ENCODE measurements at places on chromosomes 4 and X.
A peak's percentile ranks its signal among the peaks of the same experiment; 100 is the strongest.

- no peak for DNase-seq
Measured at GRCh38 chr4:81611221-81611620, 139.5 kb upstream of the RASGEF1B start.

- no peak for DNase-seq
Measured at GRCh38 chr4:81963763-81964020, 410.1 kb downstream of the HNRNPD start.

GRCh38 chr4:17526695-17527477 is 11.9 kb downstream of the CLRN2 start:
- no peak for DNase-seq

- DNase-seq = no peak
Measured at GRCh38 chr4:88744609-88745008, 47.0 kb upstream of the NAP1L5 start.

DNA sequence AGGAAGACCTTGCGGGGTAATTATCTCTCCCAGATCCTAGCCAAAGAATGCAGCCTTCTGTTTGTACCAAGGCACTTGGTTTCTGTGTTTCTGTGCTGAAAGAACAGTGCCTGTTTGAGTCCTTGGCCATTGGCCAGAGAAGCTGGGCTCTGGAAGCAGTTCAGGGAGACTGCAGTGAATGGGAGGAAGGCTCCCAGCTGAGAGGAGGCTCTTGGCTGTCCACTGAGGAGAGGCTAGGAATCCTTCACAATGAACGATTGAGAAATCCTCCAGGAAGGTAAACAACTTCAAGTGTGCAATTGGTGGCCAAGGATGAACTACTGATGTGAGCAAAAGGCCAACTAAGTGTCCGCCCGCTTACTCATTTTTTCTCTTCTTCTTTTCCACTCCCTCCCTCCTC is 61.3 kb downstream of the HS3ST1 start:
- DNase-seq = no peak

GRCh38 chr4:114116861-114117260 is 137.4 kb upstream of the ARSJ start:
- no peak for DNase-seq

DNA sequence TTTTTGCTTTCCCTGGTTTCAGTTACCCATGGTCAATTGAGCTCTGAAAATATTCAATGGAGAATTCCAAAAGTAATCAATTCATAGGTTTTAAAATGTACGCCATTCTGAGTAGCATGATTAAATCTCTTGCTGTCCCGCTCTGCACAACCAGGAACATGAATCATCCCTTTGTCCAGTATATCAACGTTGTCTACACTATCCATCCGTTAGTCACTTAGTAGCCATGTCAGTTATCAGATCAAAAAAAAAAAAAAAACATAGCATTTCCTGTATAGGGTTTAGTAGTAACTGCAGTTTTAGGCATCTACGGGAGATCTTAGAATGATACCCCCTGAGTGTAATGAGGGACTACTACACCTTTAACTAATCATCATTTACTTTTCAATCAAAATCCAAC is 15.1 kb downstream of the LAMP2 start:
- no peak for DNase-seq

- DNase-seq = no peak
Measured at GRCh38 chrX:17464194-17464593, 89.2 kb downstream of the NHS start.

GRCh38 chr4:138052806-138053632 is 189.1 kb downstream of the SLC7A11 start:
- no peak for DNase-seq

DNA sequence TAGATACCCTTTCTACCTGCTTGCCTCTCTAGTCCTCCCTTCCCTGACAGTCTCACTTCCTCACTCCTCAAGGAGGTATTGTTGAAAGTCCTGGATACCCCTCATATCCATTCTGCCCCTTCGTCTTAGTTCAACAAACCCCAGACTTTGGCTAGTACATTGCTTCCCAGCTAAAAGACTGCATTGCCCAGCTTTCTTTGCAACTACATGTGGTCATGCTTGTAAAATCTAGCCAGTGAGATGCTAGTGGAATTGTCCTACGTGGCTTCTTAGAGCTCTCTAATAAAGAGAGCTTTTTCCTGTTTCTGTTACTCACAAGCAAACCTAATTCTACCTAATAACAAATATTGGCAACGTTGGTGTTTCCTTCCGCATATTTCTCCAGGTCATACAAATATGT is 237.9 kb upstream of the PSAPL1 start:
- no peak for DNase-seq

- DNase-seq = no peak
Measured at GRCh38 chrX:118239178-118239870, 106.6 kb upstream of the WDR44 start.

DNA sequence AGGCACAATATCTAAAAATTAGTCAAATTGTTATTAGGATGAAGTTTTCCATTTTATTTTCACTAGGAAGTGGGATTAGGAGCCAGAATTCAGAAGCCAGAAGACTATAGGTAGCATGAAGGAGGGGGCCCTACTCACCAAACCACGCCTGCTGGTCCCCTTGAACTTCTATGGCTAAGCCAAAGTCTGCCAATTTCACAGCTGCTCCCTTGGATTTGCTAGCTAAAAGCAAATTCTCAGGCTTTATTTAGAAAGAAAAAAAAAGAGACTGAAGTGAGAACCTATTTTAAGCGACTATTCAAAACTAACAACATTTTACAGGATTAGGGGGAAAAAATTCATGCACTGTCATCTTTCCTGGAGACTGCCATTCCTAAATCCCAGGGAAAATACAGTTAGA is 224.3 kb downstream of the CAMK2D start:
- DNase-seq = no peak

DNA sequence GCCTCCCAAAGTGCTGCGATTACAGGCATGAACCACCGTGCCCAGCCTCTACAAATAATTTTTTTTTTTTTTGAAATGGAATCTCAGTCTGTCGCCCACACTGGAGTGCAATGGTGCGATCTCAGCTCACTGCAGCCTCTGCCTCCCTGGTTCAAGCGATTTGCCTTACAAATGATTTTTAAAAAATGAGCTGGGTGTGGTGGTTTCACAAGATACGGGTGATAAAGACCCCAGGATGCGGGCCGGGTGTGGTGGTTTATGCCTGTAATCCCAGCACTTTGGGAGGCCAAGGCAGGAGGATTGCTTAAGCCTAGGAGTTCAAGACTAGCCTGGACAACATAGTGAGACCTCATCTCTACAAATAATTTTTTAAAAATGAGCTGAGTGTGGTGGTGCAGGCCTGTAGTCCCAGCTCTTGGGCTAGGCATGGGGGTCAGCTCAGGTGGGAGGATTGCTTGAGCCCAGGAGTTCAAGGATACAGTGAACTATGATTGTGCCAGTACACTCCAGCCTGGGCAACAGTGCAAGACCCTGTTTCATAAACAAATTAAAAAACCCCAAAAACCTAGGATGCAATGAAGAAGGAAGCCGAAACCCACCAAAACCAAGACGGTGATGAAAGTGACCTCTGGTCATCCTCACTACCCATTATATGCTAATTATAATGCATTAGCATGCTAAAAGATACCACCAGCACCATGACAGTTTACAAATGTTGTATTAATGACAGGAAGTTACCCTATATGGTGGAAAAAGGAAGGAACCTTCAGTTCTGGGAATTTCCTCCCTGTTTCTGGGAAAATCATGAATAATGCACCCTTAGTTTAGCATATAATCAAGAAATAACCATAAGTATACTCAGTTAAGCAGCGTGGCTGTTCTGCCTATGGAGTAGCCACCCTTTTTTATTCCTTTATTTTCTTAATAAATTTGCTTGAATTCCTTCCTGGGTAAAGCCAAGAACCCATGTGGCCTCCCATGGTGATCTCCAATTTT is 27.7 kb downstream of the PDGFRA start:
- no peak for DNase-seq

DNA sequence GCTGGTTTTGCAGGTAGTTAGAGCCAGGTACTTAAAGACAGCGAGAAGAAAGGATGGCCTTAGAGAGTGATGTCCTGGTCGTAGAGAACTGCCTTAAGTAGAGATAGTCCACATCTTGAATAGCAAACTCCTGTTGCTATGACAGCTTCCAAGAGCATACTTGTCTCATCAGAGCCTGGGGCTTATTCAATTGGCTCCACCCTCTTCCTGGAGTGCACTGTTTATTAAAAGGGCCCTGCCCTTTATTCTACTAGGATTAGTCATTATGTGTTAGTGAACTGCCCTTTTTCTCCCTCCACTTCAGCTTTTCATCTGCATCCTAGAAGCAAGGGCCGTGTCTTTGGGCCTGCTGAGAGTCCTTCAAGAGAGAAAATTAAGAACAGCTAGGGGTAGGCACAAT is 94.5 kb upstream of the EOLA2 start:
- no peak for DNase-seq

- no peak for DNase-seq
Measured at GRCh38 chr4:106687026-106687425, 318.4 kb upstream of the GIMD1 start.

- DNase-seq = peak; percentile 0
Measured at GRCh38 chrX:68090266-68090665, 343.0 kb downstream of the OPHN1 start.

DNA sequence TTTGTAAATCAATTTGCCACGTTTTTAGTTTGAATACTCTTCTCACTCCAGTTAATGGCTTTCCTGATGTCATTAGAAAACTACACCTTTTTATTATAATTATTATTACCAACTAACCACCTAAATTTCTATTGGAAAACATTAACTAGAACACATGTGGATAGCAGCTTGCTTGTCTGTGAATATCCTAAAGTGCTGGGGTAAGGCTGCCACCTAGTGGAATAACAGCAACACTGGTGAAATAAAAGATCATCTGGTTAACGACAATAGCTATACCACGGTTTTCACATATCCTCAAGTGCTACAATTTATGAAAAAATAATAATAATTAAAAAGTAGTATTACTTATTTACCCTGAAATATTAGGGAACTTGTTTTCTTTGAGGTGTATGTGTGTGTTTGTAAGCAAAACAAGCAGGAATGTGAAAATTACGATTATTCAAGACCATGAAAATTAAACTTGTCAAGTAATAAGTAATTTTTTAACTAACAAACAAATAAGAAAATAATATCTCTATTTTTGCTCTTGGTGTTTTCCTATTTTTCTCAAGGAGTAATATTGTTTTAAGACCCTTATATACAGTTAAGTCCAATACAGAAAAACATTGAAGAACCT is 130.1 kb upstream of the TECRL start:
- peak; percentile 47 for DNase-seq

DNA sequence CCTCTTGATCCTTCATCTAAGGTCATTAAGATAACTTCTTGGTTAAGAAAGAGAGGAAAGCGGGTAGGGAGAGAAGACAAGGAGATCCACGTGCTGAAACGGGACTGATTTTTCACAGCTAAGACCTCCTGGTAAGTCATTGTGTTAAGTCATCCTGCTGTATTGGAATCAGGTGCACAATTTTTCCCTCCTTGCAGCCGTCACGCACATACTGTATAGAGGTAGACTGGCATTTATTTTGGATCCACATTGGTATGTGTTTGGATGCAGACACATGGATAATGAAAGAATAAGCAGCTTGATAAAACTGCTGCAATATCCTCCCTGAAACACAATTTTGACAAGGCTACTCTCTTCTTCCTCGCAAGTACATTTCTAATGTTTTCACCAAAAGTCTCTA is 60.1 kb upstream of the NAP1L5 start:
- no peak for DNase-seq

- DNase-seq = no peak
Measured at GRCh38 chr4:52369649-52370048, 289.5 kb downstream of the USP46 start.

DNA sequence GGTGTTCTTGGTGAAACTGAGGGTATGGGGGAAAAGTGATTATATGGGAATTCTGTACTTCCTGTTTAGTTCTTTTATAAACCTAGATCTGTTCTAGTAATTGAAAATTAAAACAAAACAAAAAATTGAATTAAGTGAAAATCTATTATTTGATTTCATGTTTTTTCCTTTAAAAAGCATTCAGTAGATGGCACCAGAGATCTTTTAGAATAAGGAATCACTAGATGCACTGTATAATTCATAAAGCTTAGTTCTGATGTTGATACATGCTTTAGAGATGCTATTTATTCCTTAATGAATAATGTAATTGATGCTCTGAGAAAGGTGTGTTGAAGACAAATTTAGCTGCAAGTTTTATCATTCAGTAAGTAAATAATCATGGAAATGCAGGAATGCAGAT is 87.3 kb downstream of the LCORL start:
- DNase-seq = no peak

- no peak for DNase-seq
Measured at GRCh38 chrX:77276742-77277141, 170.4 kb upstream of the FGF16 start.

GRCh38 chr4:2082118-2082517 is 23.0 kb downstream of the NAT8L start:
- no peak for DNase-seq

GRCh38 chr4:157287445-157287844 is 66.9 kb downstream of the GRIA2 start:
- DNase-seq = no peak

- peak; percentile 90 for DNase-seq
Measured at GRCh38 chr4:83548151-83548905, 12.4 kb downstream of the GPAT3 start.

DNA sequence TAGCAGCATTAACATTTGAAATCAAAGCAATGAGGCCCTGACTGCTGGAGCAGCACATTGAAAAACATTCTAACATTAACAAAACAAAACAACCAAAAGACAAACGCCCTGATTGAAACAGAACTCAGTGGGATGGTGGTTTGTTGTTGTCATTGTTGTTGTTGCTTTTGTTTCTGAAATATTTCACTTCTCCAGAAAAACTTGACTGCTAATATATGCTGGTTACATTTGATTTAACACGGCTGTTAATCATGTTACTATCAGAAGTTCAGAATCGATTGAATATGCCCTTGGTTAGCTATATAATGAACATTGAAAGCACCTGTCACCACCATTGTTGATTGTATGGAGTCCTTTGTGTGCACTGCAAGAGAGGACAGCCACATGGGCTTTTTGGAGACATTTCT is 790.4 kb upstream of the GALNTL6 start:
- DNase-seq = no peak

- no peak for DNase-seq
Measured at GRCh38 chrX:17774053-17774452, 36.8 kb downstream of the SCML1 start.

DNA sequence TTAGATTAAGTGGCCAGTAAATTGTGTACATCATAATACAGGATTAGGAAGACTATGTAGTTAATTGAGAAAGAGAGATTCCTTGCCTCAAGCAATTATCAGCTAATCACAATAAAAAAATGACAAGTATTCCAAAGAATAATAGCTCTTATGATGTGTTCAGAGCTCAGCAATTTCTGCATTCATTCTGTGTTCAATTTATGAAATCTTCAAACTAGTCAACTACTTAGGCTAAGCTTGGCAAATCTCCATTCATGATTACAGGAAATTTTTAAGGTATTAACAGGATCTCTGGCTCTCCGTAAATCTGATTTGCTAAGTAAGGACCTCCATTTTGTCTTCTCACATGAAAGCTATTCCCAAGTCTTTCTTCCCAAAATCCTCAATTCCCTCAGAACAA is 256.9 kb upstream of the TEX13A start:
- no peak for DNase-seq

GRCh38 chrX:8971116-8971515 is 62.8 kb downstream of the FAM9B start:
- DNase-seq = peak; percentile 64

GRCh38 chr4:172708184-172708583 is 460.4 kb upstream of the GALNT7 start:
- no peak for DNase-seq

GRCh38 chrX:29913647-29914046 is 301.7 kb upstream of the MAGEB2 start:
- no peak for DNase-seq
